Stimulated activated naive CD8-positive, alpha-beta T cell treated with anti-CD3 and anti-CD28 coated beads, Interleukin-15, Interleukin-2, amounts not matched to agents 100 U/mL and 50 U/mL, for 24 hours (primary cell): ENCODE measurements at places on chromosomes 13 and 19.
A peak's percentile ranks its signal among the peaks of the same experiment; 100 is the strongest.

DNA sequence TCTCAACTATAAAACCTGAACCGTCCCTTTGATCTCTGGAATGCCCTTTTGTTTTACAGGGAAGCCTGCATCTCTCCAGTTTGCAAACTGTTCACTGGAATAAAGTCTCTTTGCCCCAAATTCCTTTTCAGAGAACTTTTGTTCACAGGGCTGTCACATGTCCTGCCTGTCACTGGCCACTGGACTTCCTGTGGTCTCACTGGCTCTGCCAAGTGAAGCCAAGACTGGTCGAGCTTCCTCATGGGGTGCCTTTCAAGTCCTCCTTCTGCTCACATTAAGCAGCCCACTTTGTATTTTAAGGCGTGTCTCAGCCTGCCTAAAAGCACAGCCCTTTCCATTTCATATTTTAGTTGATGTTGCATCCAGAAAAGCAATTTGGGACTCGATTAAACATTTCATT, 215.7 kb downstream of the KATNAL1 start:
- no peak for DNase-seq

GRCh38 chr19:41911889-41912731, 16.1 kb downstream of the ERFL start:
- DNase-seq: no peak

DNA sequence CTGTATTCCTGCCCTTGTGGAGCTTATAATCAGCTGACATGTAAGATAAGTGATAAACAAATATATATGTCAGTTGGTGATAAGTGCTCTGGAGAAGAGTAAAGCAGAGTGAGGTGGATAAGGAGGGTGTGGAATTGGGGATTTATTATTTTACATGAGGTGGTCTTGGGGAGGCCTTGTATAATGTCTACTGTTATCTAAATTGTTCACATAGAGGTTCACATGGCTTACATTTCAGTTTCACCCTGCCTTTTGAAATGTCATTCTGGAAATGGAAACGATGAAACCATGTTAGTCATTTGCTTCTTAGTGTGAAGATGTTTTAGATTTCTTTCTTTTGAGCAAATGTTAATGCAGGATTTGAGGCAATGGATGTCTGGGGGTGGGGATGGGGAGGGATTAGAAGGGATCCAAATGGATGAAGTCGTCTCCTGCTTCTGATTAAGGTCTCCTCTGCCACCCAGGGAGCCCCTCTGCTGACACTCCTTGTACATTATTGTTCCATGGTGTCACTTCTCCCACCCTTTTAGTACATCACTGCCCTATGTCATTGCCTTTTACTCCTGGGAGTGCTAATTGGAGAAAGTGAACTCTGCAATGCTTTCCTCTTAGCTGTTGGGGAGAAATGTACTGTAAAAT, 14.0 kb downstream of the B3GLCT start:
- no peak for DNase-seq

DNA sequence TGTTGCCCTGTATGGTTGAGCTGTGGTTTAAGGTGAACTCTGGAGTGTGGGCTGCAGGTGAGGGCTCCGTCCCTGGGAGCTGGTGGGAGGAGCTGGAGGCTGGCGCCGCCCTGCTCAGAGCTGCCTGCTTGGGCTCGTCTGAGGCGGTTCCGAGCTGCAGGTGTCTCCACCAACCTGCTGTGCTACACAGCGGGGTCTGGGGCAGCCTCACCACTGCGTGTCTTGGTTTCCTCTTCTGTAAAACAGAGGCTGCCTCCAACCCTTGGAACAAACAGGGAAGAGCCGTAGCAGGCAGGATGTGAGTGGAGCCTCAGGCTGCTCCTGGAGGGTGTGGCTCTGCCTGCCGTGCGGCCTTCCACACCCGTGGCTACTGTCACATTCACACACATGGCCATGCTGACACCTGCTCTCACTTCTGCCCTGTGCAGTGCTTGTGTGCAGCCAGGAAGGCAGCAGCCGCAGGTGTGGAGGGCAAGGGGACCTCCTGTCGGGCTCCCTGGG, 21.4 kb downstream of the NAXD start:
- DNase-seq: no peak

DNA sequence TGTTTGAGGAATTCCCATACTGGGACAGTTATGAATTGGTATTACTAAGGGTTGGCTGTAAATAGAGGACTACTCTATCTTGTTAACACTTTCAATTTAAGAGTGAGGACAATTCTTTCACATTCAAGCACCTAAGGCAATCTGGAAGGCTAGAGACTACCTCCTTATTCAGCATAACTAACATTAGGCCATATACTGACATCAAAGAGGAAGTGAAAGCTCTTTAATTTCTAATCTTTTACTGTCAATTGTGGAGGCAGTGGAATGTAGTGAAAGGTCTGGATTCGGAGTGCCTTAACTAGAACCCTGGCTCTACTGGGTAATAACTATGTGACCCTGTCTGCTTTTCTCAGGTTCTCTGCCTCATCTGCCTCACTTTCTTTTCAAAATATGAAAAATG, 134.0 kb downstream of the UFM1 start:
- DNase-seq: no peak

DNA sequence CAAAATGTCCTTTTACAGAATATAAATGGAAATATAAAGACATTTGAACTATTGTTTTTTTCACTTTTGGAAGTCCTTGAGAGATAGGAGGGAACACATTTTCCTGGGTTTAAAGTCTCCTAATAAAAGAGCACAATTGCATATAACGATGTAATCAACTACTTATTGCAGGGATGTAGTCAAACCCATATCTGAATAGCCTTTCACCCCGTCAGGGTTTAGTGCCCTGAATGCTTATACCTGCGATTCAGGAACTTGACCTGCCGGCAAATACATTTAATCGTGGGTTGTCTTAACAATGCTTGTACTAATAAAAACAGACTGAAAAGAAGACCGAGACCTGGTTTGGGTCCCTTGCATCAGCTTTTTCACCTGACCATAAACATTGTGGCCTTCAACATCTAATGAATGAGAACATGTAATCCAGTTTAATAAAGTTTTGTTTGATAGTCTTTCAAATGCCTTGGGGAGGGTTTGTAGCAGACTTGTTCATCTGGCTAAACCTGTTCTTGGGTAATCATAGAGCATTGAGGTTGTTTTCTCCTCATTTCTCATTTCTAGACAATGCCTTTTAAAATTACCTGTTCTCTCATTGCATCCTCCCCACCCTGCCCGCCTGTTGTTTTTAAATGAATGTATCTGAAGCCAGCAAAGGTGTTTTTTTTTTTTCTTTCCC, 7.0 kb downstream of the KLF5 start:
- DNase-seq: no peak

GRCh38 chr19:33440241-33440640, 66.7 kb downstream of the CEBPG start:
- DNase-seq: no peak

GRCh38 chr19:41706741-41707501, 1.5 kb upstream of the CEACAM5 start:
- DNase-seq: peak; percentile 78

GRCh38 chr19:58364146-58364545, 1.6 kb upstream of the ZNF497 start:
- DNase-seq: no peak

DNA sequence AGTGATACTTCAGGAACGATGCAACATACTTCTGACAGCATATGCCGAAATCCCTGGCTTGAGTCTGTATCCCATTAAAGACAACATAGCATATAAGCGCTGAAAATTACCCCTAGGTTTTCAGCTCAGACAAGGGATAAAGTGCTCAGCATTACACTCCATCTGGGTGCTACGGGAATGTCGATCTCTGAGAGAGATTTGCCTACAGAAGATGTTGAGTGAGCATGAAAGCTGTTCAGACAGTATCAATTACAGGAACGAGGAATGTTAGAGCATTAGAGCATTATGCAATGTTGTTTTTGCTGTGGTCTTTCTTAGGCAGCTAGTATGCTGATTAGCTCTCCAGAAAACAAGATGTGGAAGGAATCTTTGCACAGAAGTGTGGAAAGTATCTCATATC, 484.5 kb downstream of the LIG4 start:
- DNase-seq: no peak

DNA sequence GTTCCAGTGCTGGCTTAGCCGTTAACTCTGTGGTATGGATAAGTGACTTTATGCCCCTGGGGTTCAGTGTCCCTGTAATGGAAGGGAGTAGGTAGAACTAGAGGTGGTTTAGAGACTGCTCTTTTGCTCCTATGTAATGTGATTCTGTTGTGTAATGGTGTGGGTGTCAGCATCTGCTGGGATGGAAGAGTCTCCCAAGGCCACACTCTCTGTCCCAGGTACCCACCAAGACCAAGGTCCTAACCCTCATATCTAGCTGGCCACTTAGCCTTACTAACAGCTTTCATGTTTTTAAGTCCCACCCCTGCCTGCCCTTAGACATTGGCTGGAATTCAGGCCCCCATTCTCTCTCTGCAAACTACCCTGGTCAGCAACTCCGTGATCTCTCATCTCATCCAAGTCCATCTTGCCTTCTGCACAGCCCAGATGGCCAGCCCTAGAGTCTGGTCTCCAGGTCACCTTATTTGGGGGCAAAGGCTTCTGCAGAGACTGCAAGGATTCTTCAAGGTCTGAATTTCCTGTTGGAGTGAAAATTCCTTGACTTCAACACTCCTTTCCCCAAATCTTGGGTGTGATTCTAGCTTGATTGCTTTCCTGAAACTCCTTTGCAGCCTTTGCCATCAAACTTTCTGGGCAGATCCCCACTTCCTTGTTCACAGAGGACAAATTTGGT, 48.4 kb downstream of the SERP2 start:
- DNase-seq: no peak

GRCh38 chr13:76016799-76017400, 380.8 kb downstream of the LMO7 start:
- DNase-seq: peak; percentile 7

DNA sequence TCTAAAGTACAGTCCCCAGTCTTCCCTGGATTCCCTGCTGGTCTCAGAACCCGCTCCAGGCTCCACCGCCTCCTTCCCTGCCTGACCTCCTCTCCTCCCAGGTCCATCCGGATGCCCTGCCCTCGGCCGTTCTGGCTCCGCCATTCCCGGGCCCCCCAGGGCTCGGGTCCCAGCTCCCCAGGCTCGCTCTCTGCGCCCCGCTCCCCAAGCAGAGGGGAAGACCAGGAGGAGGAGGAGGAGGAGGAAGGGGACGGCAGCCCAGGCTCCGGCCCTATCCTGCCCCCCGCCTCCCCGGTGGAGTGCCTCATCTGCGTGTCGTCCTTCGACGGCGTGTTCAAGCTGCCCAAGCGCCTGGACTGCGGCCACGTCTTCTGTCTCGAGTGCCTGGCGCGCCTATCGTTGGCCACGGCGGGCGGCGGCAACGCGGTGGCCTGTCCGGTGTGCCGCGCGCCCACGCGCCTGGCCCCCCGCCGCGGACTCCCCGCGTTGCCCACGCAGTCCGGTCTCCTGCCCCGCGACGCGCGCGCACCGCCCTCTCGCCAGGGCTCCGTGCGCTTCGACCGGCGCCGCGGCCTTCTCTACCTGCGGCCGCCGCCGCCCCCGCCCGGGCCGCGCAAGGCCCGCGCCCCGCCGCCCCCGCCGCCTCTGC, 647 bp downstream of the RNF225 start:
- no peak for DNase-seq

GRCh38 chr19:57282011-57282643, 1.8 kb downstream of the ZNF460 start:
- DNase-seq: peak; percentile 51

GRCh38 chr19:17872251-17873001, 681 bp downstream of the SLC5A5 start:
- peak; percentile 67 for DNase-seq

- no peak for DNase-seq
Measured at GRCh38 chr19:14748601-14749000, 29.8 kb downstream of the ADGRE2 start.

- peak; percentile 68 for DNase-seq
Measured at GRCh38 chr19:610801-611480, 21.3 kb downstream of the HCN2 start.

DNA sequence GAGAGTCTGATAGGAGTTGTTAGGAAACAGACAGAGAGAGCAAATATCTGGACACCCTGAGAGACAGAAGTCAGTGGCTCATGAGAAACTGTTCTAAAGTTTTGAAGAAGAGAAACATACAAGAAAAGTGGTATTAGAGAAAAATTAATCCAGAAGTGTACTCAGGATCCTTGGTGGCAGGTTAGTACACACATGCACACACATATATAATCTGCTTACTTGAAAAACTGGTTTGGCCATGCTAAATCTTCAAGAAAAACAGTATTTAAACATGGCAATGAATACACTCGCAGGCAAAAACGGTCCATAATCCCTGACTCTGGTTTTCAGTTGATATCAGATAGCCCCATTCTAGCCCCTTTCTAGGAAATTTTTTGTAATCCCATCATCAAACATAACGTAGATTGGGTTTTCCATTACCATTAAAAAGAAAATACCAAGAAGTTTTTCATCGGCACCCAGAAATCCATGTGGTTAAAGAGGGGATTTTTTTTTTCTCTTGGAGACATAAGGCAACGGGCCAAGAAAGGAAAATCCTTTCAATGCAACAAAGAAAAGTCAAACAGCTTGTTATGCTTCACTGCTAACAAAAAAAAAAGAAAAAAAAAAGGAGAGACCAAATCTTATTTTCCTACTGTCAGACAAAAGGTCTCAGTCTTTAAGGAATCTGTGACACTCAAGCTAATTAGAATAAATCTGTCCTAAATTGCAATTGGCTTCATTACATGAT, 178.0 kb upstream of the MIR17HG start:
- no peak for DNase-seq

DNA sequence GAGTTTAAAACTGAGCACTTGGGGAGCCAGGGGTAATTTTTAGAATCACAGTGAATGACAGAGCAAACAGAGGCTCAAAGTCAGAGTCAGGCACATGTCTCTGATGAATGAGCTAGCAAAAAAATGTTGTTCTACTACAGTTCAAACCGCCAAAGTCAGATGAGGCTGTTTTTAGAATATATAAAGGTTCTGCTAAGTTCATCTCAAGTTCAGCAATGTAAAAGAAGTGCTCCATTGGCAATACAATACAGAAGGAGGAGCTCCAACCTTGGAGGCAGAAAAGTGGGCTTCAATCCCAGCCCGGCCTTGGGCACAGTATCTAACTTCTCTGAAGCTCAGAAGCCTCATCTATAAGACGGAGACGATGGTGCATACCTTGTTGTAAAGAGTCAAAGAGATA, 70.1 kb upstream of the IPO5 start:
- no peak for DNase-seq

- DNase-seq: no peak
Measured at GRCh38 chr13:99700468-99700867, 199.2 kb downstream of the TM9SF2 start.

DNA sequence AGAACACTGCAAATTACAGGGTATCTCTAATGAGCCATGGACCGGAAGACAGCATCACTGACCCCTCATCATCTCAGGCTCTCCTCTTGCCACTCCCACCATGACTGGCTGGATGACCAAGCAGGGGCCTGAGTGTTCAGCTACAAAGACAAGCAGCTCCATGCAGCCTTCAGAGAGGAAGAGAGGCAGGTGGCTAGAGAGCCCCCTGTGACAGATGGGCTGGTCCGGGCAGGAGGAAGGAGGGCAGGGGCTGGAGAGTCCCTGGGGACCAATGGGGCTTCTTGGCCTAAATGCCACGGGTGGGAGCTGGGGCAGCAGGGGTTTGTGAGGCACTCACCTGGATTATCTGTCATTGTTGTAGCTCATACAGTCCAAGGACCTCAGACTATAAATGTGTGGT, 12.8 kb upstream of the RASA3 start:
- peak; percentile 9 for DNase-seq
